Thoracic aorta (tissue), 2 donors: ENCODE measurements at places on chromosomes 5 and 9.
A peak's percentile ranks its signal among the peaks of the same experiment; 100 is the strongest.

- no peak for DNase-seq
Observed at GRCh38 chr9:105908069-105908468, 213.7 kb downstream of the TMEM38B start.

GRCh38 chr9:125460883-125461635 lies 199.4 kb downstream of the GAPVD1 start:
- DNase-seq, result no peak

DNA sequence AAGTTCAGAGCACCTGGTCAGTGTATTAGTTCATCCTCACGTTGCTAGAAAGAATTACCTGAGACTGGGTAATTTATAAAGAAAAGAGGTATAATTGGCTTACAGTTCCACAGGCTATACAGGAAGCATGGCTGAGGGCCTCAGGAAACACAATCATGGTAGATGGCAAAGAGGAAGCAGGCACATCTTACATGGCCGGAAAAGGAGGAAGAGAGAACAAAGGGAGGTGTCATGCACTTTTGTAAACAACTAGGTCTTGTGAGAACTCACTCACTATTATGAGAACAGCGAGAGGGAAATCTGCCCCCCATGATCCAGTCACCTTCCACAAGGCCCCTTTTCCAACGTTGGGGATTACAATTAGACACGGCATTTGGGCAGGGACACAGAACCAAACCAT lies 28.8 kb upstream of the CAVIN4 start:
- no peak for DNase-seq

DNA sequence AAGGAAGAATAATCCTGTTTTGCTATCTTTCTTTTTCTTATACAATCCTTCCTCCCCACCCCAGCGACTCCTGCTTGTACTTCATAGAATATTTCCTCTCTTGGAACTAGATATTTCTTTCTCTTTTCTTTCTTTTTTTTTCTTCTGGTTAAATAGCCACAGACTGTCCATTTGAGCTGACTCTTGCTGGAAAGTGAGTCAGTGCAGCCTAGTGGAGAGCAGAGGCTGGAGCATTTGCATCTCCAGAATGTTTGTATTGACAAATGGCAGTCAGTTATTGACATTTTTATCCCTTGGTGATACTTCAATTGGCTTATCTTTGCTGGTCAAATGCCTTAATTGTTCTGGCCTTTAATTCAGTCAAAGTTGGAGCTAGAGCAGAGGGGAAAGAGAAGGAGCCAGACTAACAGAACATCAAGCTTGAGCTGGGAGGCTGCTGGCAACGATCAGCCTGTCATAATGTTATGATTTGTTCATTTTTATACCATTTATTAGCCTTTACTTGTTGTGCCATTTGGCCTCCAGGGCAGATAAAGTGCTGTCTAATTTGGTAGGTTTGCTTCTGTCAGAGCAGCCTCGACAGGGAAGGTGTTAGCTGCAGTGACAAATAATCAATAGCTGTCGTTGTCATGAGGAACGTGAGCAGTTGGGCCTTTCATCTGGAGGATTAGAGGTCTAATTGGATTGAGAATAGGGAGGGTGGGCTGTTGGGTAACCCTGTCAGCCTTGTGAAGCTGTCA lies 69.0 kb downstream of the INVS start:
- no peak for DNase-seq

DNA sequence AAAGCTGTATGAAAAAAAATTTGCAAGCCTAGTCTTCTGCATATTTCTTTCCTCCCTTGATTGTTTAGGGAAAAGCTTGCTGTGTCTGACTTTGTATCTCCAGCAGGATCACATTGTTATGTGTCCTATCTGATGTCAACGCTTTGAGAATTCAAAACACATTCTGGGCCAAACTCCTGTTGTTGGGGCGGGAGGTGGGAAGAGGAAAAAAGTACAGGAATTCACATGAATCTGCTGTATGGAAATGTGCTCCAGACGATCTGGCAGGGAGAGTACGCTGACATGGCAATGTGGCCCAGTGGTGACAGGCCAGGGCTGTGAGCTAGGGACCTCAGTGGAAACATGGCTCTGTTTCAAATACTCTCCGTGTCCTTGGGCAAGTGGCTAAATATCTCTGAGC lies 87.4 kb upstream of the GNA14 start:
- DNase-seq, result no peak

DNA sequence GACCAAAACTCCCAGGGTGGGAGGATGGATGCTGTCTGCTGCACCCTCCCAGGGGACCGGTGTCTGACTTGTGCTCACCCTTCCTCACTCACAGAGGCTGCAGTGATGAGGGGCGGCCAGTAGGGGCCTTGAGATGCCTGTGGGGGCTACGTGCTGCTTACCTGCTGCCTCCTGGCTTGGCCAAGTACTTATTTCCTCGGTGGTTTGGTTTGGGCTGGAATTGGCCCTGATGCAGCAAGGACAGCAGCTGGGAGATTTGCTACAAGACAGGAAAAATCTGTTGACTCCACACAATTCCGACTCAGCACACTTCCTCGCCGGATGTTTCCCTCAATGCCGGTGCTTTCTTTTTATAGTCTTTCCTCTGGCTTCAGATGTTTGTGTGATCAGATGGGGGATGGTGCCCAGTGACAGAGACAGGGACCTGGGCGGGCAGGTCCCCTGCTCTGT lies 6.6 kb downstream of the PCDH12 start:
- DNase-seq, result no peak

- DNase-seq, result peak; percentile 51
Observed at GRCh38 chr9:136545965-136546696, at the start of gene NOTCH1. NOTCH1 (minus strand) TSS chr9:136546048; CDS start chr9:136545786, 262 bp downstream.

- no peak for DNase-seq
Observed at GRCh38 chr5:111972548-111972947, 215.6 kb upstream of the NREP start.

- no peak for DNase-seq
Observed at GRCh38 chr9:124105266-124105665, 93.7 kb downstream of the LHX2 start.

DNA sequence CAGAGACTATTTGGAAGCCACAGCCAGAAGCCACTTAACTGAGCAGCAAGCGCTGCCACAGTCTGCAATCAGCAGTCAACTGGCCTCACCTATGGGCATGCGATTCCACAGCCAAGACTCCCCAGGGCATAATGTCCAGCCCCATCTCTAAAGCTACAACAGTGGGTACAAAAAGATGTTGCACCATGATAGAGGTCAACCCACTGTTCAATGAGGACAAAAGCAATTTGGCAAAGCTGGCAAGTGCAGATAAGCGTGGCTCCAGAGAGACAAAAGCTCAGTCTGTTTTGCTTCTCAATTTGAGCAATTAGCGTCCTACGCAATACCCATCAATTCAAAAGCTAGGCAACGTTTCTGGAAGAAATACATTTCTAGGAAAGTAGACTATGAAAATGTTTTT lies 3.2 kb downstream of the TAS2R1 start:
- no peak for DNase-seq

- DNase-seq, result no peak
Observed at GRCh38 chr9:76827296-76828080, 63.2 kb downstream of the PCA3 start.

DNA sequence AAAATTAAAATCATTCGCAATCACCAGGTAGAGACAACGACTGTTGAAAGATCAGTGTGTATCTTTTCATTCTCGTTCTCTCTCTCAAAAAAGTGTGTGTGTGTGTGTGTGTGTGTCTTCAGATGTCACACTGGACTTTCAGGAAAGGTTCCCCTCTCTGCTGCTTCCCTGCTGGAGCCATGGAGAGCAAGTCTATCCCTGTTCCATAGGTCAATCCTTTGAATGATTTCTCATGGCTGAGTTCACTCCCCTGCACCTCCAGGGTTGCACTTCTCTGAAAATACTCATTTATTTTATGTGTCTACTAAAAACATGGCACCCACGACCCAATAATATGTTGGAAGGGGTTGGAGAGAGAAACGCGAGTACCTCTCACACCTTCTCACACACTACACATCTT lies 28.2 kb downstream of the IRF1 start:
- DNase-seq, result no peak

DNA sequence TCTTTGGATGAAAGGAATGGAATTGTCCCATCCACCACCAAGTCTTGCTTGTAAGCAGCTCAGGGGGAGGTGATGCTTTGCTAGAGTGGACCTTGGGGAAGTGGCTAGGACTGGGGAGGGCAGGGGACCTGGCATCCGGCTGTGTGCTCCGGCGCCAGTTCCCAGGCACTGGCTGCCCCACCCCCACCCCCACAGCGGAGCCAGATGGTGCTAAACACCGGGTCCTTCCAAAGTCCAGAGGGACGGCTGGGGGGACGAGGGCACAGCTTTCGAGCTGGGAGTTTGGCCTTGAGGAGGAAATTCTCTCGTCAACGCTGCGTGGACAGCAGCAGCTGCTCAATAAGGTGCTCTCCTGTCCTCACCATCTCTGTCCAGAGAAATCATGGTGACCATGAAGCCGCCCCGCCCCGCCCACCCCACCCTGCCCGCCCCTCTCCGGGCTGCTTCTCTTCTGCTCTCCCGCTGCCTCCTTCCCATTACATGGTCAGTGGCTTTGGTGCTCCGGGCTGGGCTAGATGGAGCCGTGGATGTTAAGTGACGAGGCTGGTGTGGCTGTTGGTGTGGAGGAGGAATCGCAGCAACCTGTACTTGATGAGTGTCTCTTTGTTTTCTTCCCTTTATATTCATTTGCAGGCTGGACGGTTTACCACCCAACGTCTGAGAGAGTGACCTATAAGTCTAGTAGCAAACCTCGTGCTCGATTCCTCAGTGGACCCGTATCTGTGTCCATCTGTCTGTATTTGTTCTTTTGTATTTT lies 115.7 kb downstream of the WNK2 start:
- DNase-seq, result no peak

GRCh38 chr5:83450183-83450966 lies 21.2 kb upstream of the VCAN start:
- no peak for DNase-seq
